Endodermal cell (in vitro differentiated cells): ENCODE measurements at places on chromosomes 12 and 14. TPM values are rescaled to one million over a fixed set of nuclear protein-coding genes. Genes with fewer than 3 reads are reported as not detected.

C12orf60 gene
- 1.9 to 3.1 TPM (median 2.5 TPM) in 3 replicates for total RNA-seq

FOXM1 gene
- total RNA-seq, result 147 and 152 TPM in 2 replicates

DNA sequence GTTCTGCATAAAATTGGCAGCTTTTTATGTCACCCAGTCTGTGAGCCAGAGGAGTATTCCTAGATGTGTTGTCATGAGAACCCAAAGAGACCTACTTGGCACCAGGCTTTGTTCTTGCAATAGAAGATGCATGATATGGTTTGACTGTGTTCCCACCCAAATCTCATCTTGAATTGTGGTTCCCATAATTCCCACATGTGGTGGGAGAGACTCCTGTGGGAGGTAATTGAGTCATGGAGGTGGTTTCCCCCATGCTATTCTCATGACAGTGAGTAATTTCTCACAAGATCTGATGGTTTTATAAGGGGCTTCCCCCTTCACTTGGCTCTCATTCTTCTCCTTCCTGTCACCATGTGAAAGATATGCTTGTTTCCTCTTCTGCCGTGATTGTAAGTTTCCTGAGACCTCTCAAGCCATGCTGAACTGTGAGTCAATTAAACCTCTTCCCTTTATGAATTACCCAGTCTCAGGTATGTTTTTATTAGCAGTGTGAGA lies 572.0 kb upstream of the ATP2B1 start:
- H3K4me1 ChIP-seq, result no peaks in the 10 kb centered on the region
- H3K4me3 ChIP-seq, result no peak overlapping the region
- H3K27me3 ChIP-seq, result no peaks in the 10 kb centered on the region
- H3K27ac ChIP-seq, result no peak overlapping the region
- DNase-seq, result no peak

- no peaks in the 10 kb centered on the region for H3K27me3 ChIP-seq
- no peak overlapping the region for H3K4me3 ChIP-seq
- H3K4me1 ChIP-seq, result no peaks in the 10 kb centered on the region
These were observed 47.7 kb downstream of the NCOR2 start for GRCh38 chr12:124519746-124520145.

DNA sequence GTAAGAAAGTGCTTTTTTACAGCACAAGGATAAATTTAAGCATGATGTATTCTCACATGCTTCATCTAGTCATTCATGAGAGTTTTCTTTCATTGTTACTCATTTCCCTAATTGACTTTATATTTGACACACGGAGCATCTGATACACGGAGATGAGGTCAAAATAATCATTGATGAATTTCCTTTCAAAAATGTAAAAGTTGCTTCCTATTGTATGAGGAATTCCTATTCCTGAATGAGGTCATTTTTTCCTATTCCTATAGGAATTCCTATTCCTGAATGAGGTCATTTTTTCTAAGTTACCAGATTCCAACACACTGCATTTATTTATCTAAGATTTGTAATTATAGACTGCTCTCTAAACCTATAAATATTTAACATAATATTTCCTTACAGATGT lies 316.7 kb upstream of the KITLG start:
- H3K4me3 ChIP-seq, result no peak overlapping the region
- no peaks in the 10 kb centered on the region for H3K27me3 ChIP-seq
- DNase-seq, result no peak
- H3K27ac ChIP-seq, result no peak overlapping the region
- H3K4me1 ChIP-seq, result no peaks in the 10 kb centered on the region
